ENCODE measurements at places on chromosomes 2 and 18.

- DNase-seq: no peak
Measured at GRCh38 chr2:47311764-47312490, 91.0 kb upstream of the MSH2 start.

- no peak for DNase-seq
Measured at GRCh38 chr18:7755753-7756475, 188.8 kb downstream of the PTPRM start.

DNA sequence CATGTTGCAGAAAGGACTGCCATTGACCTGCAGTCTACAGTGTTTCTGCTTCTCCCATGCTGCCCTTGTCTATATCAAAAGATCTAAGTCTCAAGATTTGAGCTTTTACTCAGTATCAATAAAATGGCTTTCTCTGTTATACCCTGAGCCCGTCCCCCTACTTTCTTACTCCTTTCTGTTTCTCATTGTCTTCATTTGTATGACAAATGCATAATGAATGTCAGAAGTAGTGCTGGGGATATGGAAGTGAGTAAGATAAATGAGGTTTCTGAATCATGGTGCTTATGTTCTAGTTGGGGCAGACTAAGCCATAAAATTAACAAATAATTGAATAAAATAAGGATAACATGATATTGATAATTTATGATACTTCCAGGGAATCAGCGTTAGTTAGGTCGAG is 128.6 kb downstream of the PARD3B start:
- DNase-seq: no peak

- no peak for DNase-seq
Measured at GRCh38 chr2:160825433-160825832, 331.8 kb upstream of the RBMS1 start.

DNA sequence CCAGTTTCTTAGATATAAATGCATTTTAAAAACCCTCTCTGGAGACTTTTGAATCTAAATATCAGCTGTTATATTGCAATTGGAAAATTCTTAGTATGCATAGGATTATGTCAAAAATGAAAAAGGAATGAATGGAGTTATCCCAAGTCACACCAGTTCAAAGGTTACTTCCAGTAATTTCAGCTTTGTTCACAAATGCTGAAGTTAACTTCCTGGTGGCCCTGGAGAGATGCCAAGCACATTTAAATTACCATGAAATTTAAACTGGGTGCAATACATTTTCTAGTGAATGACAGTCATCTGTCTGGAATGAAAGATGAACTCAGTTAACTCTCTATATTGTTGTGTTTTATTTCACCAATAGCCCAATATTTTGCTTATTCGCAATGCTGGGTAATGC is 753.9 kb downstream of the SUCLG1 start:
- DNase-seq: no peak

- DNase-seq: no peak
Measured at GRCh38 chr2:112712465-112712864, 8.4 kb upstream of the NT5DC4 start.

GRCh38 chr18:37299471-37300304 is 265.9 kb downstream of the CELF4 start:
- DNase-seq: no peak

DNA sequence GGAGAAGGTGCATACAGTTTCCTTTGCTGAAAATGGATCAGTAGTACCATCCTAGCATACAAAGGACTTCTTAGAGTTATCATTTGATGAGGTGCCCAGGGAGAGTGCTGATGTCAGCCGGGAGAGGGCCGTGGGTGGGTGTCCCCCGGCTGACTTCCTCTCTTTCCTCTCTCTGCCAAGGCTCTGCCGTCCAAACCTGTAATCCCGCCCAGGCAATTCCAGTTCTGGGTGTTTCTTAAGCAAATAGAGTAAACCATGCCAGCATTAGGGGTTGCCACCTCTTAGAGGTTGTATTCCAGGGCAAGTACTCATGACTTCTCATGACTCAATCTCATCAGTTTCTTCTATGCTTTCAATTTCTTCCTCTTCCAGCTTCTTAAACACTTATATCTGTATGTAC is 117.2 kb downstream of the GATA6 start:
- no peak for DNase-seq

- DNase-seq: no peak
Measured at GRCh38 chr2:48433682-48434081, 96.3 kb upstream of the STON1 start.

DNA sequence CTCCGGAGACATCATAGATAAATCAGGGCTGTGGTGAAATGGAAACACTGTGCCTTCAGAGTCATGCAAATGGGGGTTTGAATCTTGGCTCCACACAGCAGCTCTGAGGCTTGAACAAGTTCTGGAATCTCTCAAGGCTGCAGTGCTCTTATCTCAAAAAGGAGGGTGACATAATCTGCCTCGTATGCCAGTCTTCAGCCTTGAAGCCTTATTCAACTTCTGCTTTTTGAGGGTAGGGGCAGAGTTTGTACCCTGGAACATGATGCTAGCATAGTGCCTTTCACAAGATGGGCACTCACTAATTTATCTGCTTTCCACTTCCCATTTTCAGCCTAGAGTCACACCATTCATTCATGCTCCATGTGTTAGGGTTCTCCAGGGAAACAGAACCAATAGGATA is 42.3 kb downstream of the GATA6 start:
- DNase-seq: no peak

GRCh38 chr2:45178359-45178758 is 169.1 kb upstream of the SIX2 start:
- DNase-seq: no peak

DNA sequence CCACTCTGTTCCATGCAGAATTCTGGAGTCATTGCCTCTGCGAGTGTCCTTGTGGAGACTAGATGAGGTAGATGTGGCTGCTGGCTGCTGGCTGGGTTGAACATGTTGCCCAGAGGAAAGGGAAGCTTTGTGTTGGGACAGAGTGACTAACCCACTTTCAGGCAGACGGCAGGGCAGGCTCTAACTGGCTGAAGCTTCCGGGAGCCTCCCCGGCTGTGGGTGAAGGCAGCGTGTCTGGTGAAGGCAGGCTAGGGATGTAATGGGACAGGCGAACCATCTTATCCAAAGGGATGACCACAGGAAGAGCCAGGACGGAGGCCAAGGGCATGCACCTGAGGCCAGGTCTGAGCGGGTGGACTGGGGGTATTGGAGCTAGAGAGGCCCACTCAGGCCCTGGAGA is 16.0 kb downstream of the ASPRV1 start:
- DNase-seq: no peak

GRCh38 chr2:218959141-218959731 is at the start of gene CDK5R2:
TSS of gene CDK5R2 (plus strand) at chr2:218959666. CDS start at chr2:218959821, 155 bp downstream.
- DNase-seq: peak; percentile 85

- no peak for DNase-seq
Measured at GRCh38 chr2:152247337-152247695, 71.8 kb upstream of the STAM2 start.

DNA sequence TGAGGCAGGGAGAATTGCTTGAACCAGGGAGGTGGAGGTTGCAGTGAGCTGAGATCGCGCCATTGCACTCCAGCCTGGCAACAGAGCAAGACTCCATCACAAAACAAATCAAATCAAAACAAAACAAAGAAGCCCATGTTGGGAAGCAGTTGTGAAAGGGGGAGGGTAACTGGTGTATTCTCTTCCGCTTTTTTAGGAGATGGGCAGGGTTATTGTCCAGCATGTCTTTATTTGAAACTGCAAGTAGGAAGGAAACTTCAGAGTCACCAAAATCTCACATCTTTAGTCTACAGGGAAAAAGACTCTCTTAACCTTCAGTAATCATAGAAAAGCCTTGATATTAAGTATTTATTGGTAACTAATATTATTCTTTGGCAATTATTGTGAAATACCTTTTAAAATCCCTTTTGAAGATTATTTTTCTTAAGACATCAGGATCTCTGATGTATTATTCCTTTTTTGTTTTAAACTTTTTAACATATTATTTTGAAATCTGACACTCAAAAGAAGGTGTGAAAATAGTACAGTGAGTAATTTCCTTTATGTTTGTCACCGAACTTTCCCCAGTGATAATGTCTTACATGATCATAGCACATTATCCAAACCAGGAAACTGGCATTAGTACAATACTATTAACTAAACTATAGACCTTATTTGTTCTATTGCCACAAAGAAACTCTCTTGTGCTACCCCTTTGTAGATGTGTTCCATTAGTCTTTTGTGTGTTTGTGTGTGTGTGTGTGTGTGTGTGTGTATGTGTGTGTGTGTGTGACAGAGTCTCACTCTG is 84.3 kb upstream of the LTBP1 start:
- no peak for DNase-seq
